ENCODE measurements at places on chromosomes 12 and 14. TPM values are rescaled to one million over a fixed set of nuclear protein-coding genes. Genes with fewer than 3 reads are reported as not detected.

DNA sequence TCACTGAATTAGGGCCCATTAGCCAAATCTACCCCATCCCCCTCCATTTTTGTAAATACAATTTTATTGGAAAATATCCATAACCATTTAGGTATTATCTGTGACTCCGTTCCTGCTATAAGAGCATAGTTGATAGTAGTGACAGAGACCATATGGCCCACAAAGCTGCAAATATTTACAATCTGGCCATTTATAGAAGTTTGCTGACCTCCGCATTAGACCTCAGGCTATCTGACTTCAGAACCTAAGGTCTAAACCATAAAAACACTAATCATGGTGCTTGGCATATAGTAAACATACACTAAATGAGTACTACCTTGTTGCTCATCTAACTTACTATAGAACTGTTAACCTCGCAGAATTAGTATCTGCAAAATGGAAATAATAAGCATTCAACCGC, 124.8 kb downstream of the NPAS3 start:
- DNase-seq, result no peak

DNA sequence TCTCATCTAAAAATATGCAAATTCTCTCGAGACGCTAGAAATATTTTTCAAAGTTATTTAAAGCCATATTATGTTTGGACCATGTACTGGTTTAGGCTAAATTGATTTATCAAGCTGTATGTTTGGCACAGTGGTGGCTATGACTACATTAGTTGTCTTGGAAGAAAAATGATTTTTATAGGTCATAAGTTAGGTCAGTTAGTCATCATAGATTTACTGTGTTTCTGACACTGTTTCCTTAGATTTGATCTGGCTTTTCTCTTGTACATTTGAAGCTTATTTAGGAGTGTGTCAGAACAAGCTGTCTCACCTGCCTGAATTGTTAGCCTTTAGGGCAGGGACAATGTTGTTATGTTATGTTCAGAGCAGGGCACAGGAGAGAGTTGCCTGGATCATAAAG, 161.1 kb upstream of the FBXO33 start:
- DNase-seq, result no peak

- DNase-seq, result no peak
Observed at GRCh38 chr12:31456562-31456961, 130.6 kb upstream of the SINHCAF start.

DNA sequence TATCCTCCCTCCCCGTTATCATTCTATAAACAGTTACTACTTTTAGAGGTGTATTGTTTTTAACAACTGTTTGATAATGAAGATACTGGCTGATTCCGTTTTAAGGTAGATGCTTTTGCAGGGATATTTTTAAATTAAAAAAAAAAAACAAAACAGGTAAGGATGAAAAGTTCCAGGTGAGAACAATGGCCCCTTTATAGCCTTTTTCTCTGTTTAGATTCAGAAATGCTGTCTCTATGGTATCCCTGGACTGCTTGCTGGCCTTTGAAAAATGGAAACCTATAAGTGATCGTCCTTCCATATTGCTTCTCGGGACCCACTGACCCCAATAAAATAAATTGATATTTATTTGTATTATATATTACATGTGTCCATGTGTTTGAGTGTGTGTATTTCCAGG, 23.2 kb upstream of the ANO6 start:
- no peak for DNase-seq

GRCh38 chr12:25615119-25615518, 62.0 kb upstream of the LMNTD1 start:
- peak; percentile 25 for DNase-seq

DNA sequence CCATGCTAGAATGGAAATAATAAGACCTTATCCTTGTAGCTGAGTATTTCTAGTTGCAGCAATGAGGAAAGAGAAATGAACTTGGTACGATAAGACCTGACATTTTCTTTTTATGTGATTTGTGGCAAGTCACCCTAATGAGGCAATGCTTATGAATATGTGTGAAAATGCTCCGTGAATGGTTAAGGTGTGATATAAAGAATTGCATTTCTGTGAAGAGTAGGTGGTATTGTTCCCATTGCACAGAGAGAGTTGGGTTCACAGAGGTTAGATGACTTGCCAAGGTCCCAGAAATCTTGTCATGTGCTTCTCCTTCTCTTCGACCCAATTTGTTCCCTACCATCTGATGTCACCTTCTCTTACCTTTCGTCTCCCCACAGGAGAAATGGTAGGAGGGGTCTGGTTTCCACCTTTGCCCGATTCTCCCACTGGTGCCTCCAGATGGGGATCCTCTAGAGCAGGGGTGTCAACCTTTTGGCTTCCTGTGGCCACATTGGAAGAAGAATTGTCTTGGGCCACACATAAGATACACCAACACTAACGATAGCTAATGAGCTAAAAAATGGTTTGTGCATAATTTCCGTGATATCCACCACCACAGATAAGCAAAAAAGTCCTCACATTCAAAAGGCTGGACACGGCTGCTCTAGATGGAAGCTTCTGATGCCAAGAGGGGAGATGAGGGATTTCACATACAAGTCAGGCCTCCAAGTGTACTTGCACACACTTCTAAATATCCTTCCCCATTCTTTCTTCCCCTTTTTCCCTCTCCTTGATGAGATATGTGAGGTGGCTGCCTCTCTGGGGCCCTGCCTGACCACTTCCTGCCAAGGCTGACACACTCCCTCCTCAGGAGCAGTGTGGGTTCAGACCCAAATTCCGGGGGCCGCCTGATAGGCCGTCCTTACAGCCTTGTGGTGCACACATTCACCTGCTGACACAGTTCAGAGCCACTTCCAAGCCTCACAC, 96.1 kb downstream of the PLXNC1 start:
- peak; percentile 66 for DNase-seq

DNA sequence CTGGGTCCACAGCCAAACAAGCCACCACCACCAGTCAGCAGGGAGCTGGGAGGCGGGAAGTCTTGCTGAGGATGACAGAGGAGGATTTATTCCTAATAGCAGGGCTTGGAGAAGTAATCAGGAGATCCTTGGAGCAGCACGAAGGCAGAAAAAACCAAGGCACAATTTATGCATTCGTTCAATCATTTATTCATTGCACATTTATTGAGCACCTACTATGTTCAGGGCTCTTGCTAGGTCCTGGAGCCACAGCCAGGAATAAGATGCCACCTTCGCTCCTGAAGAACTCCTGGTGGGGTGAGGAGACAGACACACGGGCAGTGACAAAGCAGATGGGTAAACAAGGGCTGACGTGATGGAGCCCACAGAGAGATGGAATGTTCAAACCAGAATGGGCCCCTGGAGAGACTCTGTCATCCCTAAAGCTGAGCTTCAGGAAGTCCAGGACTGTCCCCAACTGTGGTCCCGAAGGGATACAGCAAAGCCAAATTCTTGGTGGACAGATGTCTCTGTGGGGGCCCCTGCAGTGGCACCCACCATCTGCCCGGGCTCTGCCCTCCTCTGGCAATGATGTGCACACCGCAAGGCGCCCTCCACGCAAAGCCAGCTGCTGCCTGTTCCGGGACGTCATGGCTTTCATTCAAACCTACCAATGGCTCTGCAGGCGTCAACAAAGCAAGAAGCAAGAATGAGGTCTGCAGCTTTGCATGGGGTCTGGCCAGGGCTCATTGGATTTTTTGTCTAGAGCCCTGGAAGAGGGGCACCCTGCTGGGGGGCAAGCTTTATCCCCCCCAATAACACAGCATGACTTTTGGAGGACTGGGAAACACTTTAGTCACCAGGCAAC, 3.0 kb upstream of the TESC start:
- DNase-seq, result peak; percentile 17

- no peak for DNase-seq
Observed at GRCh38 chr12:79547044-79547734, 143.6 kb downstream of the PAWR start.

DNA sequence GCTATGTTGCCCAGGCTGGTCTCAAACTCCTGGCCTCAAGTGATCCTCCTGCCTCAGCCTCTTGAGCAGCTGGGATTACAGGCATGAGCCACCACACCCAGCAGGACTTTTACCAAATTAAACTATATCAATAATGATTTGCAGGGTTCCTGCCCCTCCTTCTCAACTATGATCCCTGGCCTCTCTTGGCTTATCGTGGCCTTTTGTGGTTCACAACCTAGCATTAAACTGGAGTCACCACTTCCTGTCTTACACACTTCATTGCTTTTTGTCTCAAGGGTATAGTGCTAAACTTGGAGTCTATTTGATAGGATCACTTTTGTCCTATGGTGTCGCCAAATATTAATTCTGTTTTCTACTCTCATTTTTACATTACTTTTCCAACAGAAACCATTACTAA, 64.5 kb downstream of the SEC23A start:
- no peak for DNase-seq

GUCY2C gene
- total RNA-seq, result not detected

MYO1H gene
- 0.17 TPM for total RNA-seq

KSR2 gene
- 0.30 TPM for total RNA-seq

PPP1R12A gene
- total RNA-seq, result 62.8 TPM

KRT83 gene
- total RNA-seq, result not detected

CLECL1 gene
- not detected for total RNA-seq

Data from upper lobe of left lung (tissue), 6 donors.